Body of pancreas (tissue), 4 donors: ENCODE measurements at places on chromosomes 1 and 21.

GRCh38 chr1:66576645-66577044, 42.7 kb downstream of the SGIP1 start:
- no peak for DNase-seq

- DNase-seq, result no peak
Observed at GRCh38 chr21:44415073-44416025, 40.0 kb upstream of the LRRC3 start.

DNA sequence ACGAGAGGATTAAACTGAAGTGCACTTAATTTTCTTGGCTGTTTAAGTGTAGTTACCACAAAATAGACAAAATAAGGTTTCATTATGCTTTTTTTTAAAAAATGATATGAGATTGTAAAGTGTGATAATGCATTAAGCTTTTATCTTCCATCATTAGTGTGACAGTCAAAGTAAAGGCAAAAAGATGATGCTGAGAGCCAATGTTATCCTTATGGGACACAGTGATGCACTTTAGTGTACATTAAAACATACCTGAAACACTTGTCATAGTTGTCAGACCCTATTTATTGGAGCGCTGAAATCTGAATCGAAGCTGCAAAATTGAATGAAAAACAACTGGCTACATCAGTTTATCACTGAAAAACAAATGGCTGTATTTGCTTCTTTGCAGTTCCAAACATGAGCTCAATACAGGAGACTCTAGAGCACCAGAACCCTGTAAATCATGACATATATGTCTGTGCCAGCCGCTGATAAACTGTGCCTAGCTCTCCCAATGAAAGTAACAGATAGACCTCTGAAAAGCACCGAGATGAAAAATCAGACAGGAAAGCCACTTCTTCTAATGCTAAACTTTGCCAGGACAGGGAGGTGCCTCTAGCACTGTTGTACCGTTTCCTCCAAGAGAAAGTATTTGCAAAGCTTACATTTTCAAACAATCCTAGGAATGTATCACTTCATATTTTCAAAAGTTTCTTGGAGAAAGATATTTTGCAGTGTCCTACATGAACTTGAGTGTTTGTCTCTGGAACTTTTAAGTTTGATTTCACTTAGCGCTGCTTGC, 120.7 kb upstream of the TMPRSS15 start:
- no peak for DNase-seq

- DNase-seq, result no peak
Observed at GRCh38 chr1:47697616-47698335, 259.9 kb downstream of the FOXD2 start.
